Left ventricle myocardium inferior (tissue), 1 donor: ENCODE measurements at places on chromosomes 2 and 18.
A peak's percentile ranks its signal among the peaks of the same experiment; 100 is the strongest.

- no peaks in the 10 kb centered on the region for H3K27me3 ChIP-seq
- H3K36me3 ChIP-seq, result peaks cover 61% of the 10 kb centered on the region
- no peak overlapping the region for H3K4me3 ChIP-seq
- no peak for DNase-seq
Observed at GRCh38 chr18:57659460-57660102, 37.9 kb upstream of the NARS1 start.

DNA sequence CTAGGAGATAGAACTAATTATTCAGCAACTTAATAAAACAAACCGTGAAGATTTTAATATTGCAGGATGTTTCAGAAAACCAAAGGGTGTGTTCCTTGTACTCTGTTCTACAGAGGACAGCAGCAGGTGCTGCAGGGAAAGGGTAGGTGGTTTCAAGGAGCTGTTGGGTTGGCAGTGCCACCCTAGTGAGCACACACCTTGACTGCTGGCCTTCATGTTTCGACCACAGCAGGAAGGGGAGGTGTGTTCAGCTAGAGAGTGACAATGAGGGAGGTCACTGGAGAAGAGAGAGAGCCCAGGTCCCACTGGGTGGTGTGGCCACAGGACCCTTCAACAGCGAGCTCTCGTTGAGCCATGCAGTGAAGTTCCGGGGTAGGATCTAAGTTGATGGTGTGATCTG is 98.6 kb downstream of the ZNF236 start:
- H3K27me3 ChIP-seq, result no peaks in the 10 kb centered on the region
- H3K4me1 ChIP-seq, result no peaks in the 10 kb centered on the region
- H3K36me3 ChIP-seq, result peaks cover 79% of the 10 kb centered on the region
- DNase-seq, result no peak
- no peak overlapping the region for H3K4me3 ChIP-seq

DNA sequence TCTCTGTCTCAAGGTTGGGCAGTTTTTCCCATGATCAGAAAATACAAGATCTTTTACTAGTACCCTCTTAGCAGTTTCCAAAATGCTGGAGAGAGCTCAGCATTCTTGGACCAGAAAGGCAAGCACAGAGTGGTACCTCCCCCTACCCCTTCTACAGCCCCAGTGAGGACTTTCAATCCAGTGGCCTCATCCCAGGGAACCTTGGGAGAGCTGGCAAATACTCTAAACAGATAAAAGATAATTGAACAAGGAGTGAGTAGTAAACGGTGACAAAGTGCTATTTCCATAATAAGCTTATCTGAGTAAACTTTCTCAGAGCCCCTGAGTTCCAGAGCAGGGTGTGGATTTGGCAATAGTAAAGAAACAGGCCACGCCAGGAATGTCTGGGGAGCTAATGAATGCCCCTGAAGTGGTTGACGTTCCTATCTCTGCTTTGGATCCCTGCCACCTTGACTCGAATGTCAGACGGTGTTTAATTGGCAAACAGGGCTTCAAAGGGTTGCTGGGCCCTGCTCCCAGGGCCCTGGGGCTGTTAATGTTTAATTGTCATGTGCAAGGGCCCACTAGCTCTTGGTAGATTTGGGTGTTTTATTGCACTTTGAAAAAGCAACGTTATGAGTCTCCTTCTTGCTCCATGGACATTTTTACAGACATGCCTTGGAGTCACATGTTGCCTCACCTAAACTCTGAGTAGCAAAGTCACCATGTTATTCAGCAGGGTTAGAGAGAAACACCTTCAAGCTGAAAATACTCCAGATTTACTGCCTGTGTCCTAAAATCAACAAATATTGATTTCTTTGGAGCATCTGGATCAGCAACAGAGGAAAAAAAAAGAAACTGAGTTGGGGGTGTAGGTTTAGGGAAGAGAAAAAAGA is 239.9 kb downstream of the CYRIA start:
- peak overlapping the region; percentile 6 for H3K27ac ChIP-seq
- H3K4me1 ChIP-seq, result peaks cover 15% of the 10 kb centered on the region
- H3K4me3 ChIP-seq, result no peak overlapping the region
- H3K36me3 ChIP-seq, result no peaks in the 10 kb centered on the region

DNA sequence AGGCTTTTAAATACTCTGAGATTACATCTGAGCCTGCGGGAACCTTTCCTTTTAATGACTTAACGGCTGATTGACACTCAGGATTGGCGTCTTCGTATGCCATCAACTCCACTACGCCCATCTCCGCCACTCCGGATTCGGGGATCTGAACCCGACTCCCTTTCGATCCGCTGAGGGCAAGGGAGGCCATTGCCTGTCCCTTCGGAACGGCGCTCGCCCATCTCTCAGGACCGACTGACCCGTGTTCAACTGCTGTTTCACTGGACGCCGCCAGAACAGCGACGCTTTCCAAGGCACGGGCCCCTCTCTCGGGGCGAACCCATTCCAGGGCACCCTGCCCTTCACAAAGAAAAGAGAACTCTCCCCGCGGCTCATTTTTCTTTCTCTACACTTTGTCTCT is 90.4 kb downstream of the PID1 start:
- H3K36me3 ChIP-seq, result no peaks in the 10 kb centered on the region
- peaks cover 18% of the 10 kb centered on the region for H3K4me1 ChIP-seq
- H3K27me3 ChIP-seq, result no peaks in the 10 kb centered on the region
- H3K4me3 ChIP-seq, result no peak overlapping the region

GRCh38 chr2:179021258-179021657 is 28.7 kb downstream of the CCDC141 start:
- peak overlapping the region; percentile 41 for H3K4me3 ChIP-seq
- peak overlapping the region; percentile 70 for H3K27ac ChIP-seq
- DNase-seq, result no peak

DNA sequence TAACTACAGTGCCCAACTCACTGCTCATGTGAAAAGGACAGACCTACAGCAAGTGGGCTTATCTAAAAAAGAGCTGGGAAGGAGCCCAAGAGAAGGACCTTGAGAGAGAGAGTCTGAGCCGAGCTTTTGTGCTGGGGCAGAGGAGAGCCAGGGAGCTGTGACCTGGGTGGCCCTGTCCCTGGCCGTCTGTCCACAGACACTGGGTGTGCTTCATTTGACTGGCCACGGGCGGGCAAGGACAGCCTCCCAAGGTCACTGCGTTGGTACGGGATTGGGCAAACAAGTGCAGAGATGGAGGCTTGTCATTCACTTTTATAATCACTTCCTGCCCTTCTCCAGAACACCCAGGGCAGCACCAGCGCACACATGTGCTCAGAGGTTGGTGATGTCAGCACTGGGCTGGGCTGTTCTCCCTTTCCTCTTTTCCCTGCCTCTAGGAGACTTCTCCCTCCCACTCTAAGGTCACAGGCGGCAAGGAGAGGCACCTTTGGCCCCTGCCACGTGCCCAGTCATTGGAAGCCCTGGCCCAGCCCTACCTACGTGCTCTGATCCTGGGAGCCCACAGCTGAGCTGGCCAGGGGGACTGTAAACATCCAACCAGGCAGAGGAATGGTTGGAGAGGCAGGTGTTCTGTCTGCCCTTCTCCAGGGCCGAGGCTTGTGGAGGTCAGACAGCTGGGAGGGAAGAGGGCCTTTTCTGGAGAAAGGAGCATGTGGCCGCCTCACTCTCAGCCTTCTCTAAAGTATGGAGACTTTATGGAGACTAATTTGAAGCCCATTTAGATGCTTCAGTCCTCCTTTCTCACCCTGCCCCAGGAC is 6.4 kb upstream of the PSD4 start:
- H3K36me3 ChIP-seq, result no peaks in the 10 kb centered on the region
- H3K4me3 ChIP-seq, result no peak overlapping the region
- no peak overlapping the region for H3K27ac ChIP-seq
- peaks cover 8% of the 10 kb centered on the region for H3K4me1 ChIP-seq
- H3K27me3 ChIP-seq, result peaks cover 4% of the 10 kb centered on the region

GRCh38 chr2:8462899-8463648 is 218.8 kb upstream of the ID2 start:
- H3K4me3 ChIP-seq, result no peak overlapping the region
- H3K4me1 ChIP-seq, result peaks cover 3% of the 10 kb centered on the region
- H3K36me3 ChIP-seq, result no peaks in the 10 kb centered on the region
- no peak overlapping the region for H3K27ac ChIP-seq
- DNase-seq, result no peak

GRCh38 chr2:27627963-27628766 is 647 bp downstream of the CCDC121 start:
- peaks cover 40% of the 10 kb centered on the region for H3K36me3 ChIP-seq
- peak overlapping the region; percentile 85 for H3K4me3 ChIP-seq
- peaks cover 44% of the 10 kb centered on the region for H3K4me1 ChIP-seq
- peak overlapping the region; percentile 82 for H3K27ac ChIP-seq
- H3K27me3 ChIP-seq, result no peaks in the 10 kb centered on the region

GRCh38 chr2:169683425-169684134 is 10.6 kb downstream of the CFAP210 start:
- no peak overlapping the region for H3K27ac ChIP-seq
- no peak for DNase-seq
- no peaks in the 10 kb centered on the region for H3K36me3 ChIP-seq
- no peak overlapping the region for H3K4me3 ChIP-seq
- H3K27me3 ChIP-seq, result no peaks in the 10 kb centered on the region
- H3K4me1 ChIP-seq, result no peaks in the 10 kb centered on the region

GRCh38 chr18:44961288-44961995 is 280.8 kb downstream of the SETBP1 start:
- no peak for DNase-seq
- no peak overlapping the region for H3K4me3 ChIP-seq
- no peaks in the 10 kb centered on the region for H3K36me3 ChIP-seq
- H3K27me3 ChIP-seq, result no peaks in the 10 kb centered on the region
- H3K4me1 ChIP-seq, result peaks cover 29% of the 10 kb centered on the region

GRCh38 chr18:44859751-44860439 is 179.2 kb downstream of the SETBP1 start:
- no peak overlapping the region for H3K27ac ChIP-seq
- H3K4me1 ChIP-seq, result peaks cover 44% of the 10 kb centered on the region
- peaks cover 38% of the 10 kb centered on the region for H3K27me3 ChIP-seq
- no peak overlapping the region for H3K4me3 ChIP-seq
- no peaks in the 10 kb centered on the region for H3K36me3 ChIP-seq
